Effector memory CD8-positive, alpha-beta T cell (primary cell): ENCODE measurements at places on chromosomes 11 and 22.

DNA sequence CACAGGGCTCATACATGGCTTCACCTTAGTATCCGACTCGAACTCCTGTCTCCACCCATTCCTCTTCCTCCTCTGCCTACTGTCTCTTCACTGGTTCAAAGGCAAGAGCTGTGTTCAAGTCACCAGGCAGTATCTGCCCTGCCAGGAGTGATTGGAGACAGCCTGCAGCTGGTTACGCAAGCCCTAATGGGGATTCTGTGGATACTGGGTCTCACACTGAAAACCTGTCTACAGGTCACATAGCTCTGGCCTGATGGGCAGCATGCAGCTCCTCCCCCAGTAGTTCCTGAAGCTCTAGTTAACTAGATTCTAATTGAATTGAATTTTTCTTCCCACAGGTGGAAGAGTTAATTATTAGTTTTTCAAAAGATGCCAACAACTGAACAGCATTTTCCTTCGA is 332.2 kb downstream of the TMEM135 start:
- peaks cover 37% of the 10 kb centered on the region for H3K27me3 ChIP-seq
- no peak overlapping the region for H3K4me3 ChIP-seq
- no peaks in the 10 kb centered on the region for H3K36me3 ChIP-seq
- no peak for DNase-seq

- no peak overlapping the region for H3K4me3 ChIP-seq
- no peak overlapping the region for H3K27ac ChIP-seq
- no peak for DNase-seq
- H3K4me1 ChIP-seq, result no peaks in the 10 kb centered on the region
Observed at GRCh38 chr22:19359554-19360299, 68.2 kb upstream of the CLTCL1 start.

DNA sequence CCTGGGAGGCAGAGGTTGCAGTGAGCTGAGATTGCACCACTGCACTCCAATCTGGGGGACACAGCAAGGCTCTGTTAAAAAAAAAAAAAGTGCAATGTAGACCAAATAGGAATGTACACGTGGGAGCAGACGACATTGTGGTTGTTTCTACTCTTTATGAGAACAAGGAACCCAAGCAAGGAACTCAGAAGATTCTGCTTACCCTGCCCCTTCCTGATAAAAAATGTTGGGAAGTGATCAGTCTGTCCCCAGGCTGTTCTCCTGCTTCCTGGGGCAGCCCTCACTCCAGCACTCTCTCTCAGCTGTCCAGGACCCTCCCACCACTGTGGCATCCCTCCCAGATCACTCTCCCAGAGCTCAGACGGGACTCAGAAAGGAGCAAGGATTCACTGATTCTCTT is 31.8 kb downstream of the SLCO2B1 start:
- no peaks in the 10 kb centered on the region for H3K4me1 ChIP-seq
- H3K4me3 ChIP-seq, result no peak overlapping the region

GRCh38 chr11:100978442-100978841 is 151.2 kb downstream of the PGR start:
- H3K4me1 ChIP-seq, result no peaks in the 10 kb centered on the region
- H3K27ac ChIP-seq, result no peak overlapping the region
- H3K4me3 ChIP-seq, result no peak overlapping the region
- H3K36me3 ChIP-seq, result no peaks in the 10 kb centered on the region
- H3K27me3 ChIP-seq, result no peaks in the 10 kb centered on the region

DNA sequence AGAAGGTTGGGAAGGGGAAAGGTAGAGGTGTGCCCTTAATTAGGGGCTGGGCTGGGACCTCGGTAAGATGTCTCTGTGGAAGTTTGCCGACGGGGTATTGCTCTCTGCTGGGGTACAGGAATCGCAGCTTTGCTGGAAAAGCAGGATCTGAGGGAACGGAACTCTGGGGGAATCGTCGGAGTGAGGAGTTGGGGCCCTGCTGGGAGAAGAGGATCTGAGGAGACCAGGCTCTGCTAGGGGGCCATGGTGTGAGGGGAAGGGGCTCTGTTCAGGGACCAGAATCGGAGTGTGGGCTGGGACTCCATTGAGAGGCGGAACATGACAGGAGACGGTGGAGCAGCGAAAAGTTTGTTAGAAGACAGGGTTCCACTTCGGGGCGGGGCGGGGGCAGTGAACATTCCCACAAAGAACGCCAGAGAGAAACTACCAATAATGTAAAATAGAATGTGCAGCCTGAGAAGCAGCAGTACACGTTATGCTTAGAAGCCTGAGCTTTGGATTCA is 456 bp downstream of the AAMDC start:
- peak overlapping the region; percentile 91 for H3K27ac ChIP-seq
- peak overlapping the region; percentile 98 for H3K4me3 ChIP-seq
- peaks cover 17% of the 10 kb centered on the region for H3K36me3 ChIP-seq
- peaks cover 31% of the 10 kb centered on the region for H3K4me1 ChIP-seq
- peak; percentile 12 for DNase-seq

DNA sequence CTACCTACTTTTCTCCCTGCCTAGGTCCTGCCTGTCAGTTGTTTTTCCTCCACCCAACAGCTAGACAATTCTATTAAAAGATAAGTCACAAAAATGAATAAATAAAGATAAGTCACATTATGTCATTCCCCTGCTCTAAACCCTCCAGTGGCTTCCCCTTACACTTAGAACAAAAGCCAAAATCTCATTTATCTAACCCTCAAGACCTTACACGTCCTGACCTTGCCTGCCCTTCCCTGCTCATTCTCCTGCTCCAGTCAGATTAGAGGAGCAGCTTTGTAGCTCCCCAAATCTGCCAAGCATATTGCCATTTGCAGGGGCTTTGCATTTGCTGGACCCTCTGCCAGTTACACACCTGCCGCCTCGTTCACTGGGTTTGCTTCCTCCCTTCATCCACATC is 16.7 kb downstream of the KREMEN1 start:
- DNase-seq, result no peak
- no peak overlapping the region for H3K4me3 ChIP-seq
- peaks cover 3% of the 10 kb centered on the region for H3K36me3 ChIP-seq
- H3K4me1 ChIP-seq, result no peaks in the 10 kb centered on the region
- H3K27me3 ChIP-seq, result peaks cover 49% of the 10 kb centered on the region

- no peak overlapping the region for H3K27ac ChIP-seq
- DNase-seq, result no peak
- no peaks in the 10 kb centered on the region for H3K27me3 ChIP-seq
- H3K36me3 ChIP-seq, result no peaks in the 10 kb centered on the region
- peaks cover 48% of the 10 kb centered on the region for H3K4me1 ChIP-seq
Observed at GRCh38 chr11:74806267-74806666, 57.6 kb downstream of the RNF169 start.

DNA sequence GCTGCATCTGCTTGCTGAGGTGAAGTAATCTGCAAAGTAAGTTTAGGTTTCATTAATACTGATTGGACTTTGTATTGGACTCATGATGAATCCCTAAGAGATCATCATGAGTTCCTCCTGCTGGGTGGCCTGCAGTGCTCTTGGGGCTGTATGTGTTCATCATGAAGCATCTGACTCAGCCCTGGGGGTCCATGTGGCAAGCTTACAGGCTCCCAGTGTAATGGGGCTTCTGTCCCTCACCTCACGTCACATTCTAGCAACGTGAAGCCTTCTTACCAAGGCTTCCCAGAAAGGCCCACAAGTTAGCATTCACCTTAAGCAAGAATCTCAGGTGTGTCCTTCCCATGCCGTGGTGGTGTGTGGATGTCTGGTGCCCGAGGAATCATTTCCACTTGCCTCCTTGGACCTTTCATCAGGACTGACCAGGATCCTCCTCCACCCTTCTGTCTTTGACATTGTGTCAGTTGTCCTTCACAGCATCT is 23.7 kb downstream of the CRKL start:
- H3K27me3 ChIP-seq, result no peaks in the 10 kb centered on the region
- H3K4me3 ChIP-seq, result peak overlapping the region; percentile 34
- peaks cover 58% of the 10 kb centered on the region for H3K4me1 ChIP-seq
- peak overlapping the region; percentile 80 for H3K27ac ChIP-seq
- H3K36me3 ChIP-seq, result peaks cover 35% of the 10 kb centered on the region

GRCh38 chr22:18954990-18955571 is 19.0 kb upstream of the PRODH start:
- no peaks in the 10 kb centered on the region for H3K4me1 ChIP-seq
- H3K27ac ChIP-seq, result peak overlapping the region; percentile 11
- peaks cover 9% of the 10 kb centered on the region for H3K27me3 ChIP-seq
- no peak overlapping the region for H3K4me3 ChIP-seq
- no peaks in the 10 kb centered on the region for H3K36me3 ChIP-seq
- no peak for DNase-seq

DNA sequence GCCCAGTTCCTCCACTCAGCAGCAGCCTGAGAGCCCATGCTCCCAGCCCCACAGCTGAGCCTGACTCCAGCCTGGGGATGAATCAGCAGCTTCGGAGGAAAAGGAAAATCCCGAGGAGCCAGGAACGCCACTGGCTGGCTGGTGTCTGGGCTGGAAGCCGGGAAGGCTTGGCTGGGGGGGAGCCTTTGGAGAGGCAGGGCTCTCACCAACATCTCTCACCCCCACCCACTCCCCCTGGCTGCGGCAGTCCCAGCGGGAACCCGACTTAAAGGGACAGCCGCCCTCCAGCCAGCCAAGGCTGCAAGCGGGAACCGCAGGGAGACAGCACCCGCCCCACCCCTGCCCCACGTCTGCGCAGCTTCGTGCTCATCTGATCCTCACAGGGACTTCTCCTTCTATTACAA is 28.4 kb downstream of the KIAA0930 start:
- peaks cover 16% of the 10 kb centered on the region for H3K4me1 ChIP-seq
- DNase-seq, result no peak
- H3K4me3 ChIP-seq, result no peak overlapping the region
- H3K27ac ChIP-seq, result no peak overlapping the region
- no peaks in the 10 kb centered on the region for H3K27me3 ChIP-seq

DNA sequence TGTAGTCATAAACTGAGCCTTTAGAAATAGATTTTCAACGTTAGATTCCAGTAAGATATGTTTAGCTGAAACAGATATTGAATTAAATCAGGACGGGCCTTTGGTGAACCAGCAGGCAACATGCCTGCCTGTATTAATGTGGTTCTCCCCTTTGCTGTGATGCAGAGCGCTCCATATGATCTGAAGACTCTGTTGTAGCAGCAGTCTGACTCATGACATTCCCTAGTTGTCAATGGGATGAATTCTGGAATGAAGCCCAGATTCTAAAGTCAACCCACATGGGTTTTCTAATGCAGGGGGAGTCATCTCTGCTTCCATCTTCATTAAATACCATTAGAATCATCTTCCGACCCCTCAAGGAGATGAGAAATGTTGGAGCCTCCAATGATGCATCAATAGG is 864.5 kb downstream of the NTM start:
- H3K4me3 ChIP-seq, result no peak overlapping the region
- H3K36me3 ChIP-seq, result no peaks in the 10 kb centered on the region
- DNase-seq, result no peak
- no peaks in the 10 kb centered on the region for H3K4me1 ChIP-seq
- no peak overlapping the region for H3K27ac ChIP-seq
- H3K27me3 ChIP-seq, result no peaks in the 10 kb centered on the region

- H3K27me3 ChIP-seq, result peaks cover 6% of the 10 kb centered on the region
- no peak overlapping the region for H3K27ac ChIP-seq
- H3K4me3 ChIP-seq, result no peak overlapping the region
- no peaks in the 10 kb centered on the region for H3K4me1 ChIP-seq
Observed at GRCh38 chr22:25729016-25729995, 12.7 kb upstream of the MYO18B start.

- H3K36me3 ChIP-seq, result peaks cover 17% of the 10 kb centered on the region
- H3K27me3 ChIP-seq, result no peaks in the 10 kb centered on the region
- H3K27ac ChIP-seq, result peak overlapping the region; percentile 79
- H3K4me1 ChIP-seq, result peaks cover 33% of the 10 kb centered on the region
- peak overlapping the region; percentile 59 for H3K4me3 ChIP-seq
Observed at GRCh38 chr22:50547263-50547985, 1.7 kb downstream of the KLHDC7B start.

GRCh38 chr11:57479911-57480310 is 19.6 kb downstream of the RTN4RL2 start:
- peaks cover 19% of the 10 kb centered on the region for H3K27me3 ChIP-seq
- no peak for DNase-seq
- H3K36me3 ChIP-seq, result peaks cover 7% of the 10 kb centered on the region
- peaks cover 33% of the 10 kb centered on the region for H3K4me1 ChIP-seq

- no peak overlapping the region for H3K27ac ChIP-seq
- H3K4me3 ChIP-seq, result no peak overlapping the region
- H3K4me1 ChIP-seq, result peaks cover 5% of the 10 kb centered on the region
- no peak for DNase-seq
Observed at GRCh38 chr11:134425413-134425812, 13.4 kb upstream of the B3GAT1 start.

DNA sequence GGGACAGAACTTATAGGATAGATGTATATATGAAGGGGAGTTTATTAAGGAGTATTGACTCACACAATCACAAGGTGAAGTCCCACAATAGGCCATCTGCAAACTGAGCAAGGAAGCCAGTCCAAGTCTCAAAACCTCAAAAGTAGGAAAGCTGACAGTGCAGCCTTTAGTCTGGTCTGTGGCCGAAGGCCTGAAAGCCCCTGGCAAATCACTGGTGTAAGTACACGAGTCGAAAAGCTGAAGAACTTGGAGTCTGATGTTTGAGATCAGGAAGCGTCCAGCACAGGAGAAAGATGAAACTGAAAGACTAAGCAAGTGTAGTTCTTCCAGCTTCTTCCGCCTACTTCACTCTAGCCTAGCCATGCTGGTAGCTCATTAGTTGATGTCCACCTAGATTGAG is 799.6 kb upstream of the ARHGAP42 start:
- no peak overlapping the region for H3K4me3 ChIP-seq
- H3K27ac ChIP-seq, result no peak overlapping the region
- DNase-seq, result no peak
- H3K4me1 ChIP-seq, result no peaks in the 10 kb centered on the region

DNA sequence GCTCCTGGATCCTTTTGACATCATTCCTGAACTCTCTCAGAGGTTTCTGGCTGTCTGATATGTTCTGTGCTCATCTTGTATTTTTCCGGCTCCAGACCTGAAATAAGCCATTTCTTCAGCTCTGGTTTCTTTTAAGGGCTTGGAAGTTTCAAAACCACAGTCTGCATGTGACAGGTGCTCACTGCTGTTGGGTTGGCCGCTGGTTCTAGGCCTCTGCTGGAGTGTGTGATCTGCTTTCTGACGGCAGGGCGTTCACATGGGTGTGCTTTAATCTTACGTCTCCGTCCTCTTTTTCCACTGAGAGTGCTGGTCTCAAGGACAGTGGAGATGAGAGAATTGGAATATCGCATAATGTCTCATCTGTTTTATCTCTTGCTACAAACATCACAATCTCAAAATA is 10.3 kb downstream of the ZBED4 start:
- H3K27me3 ChIP-seq, result no peaks in the 10 kb centered on the region
- DNase-seq, result no peak
- no peak overlapping the region for H3K27ac ChIP-seq
- peaks cover 57% of the 10 kb centered on the region for H3K4me1 ChIP-seq
- H3K36me3 ChIP-seq, result peaks cover 25% of the 10 kb centered on the region

- no peaks in the 10 kb centered on the region for H3K36me3 ChIP-seq
- H3K4me3 ChIP-seq, result peak overlapping the region; percentile 1
- H3K27ac ChIP-seq, result no peak overlapping the region
- DNase-seq, result no peak
- H3K4me1 ChIP-seq, result peaks cover 15% of the 10 kb centered on the region
Observed at GRCh38 chr22:44329179-44329796, 16.5 kb upstream of the SHISAL1 start.

GRCh38 chr22:31378123-31378522 is 21.3 kb upstream of the DRG1 start:
- H3K4me3 ChIP-seq, result no peak overlapping the region
- no peaks in the 10 kb centered on the region for H3K27me3 ChIP-seq
- no peaks in the 10 kb centered on the region for H3K36me3 ChIP-seq
- H3K4me1 ChIP-seq, result no peaks in the 10 kb centered on the region
- H3K27ac ChIP-seq, result no peak overlapping the region
- no peak for DNase-seq
